ENCODE measurements at places on chromosomes 5 and 9. TPM values are rescaled to one million over a fixed set of nuclear protein-coding genes. Genes with fewer than 3 reads are reported as not detected.

The FAM153A gene
- total RNA-seq, result not detected

The DAPK1 gene
- 31.1 TPM for total RNA-seq

The GLRA1 gene
- total RNA-seq, result not detected

The GKAP1 gene
- total RNA-seq, result 1.2 TPM

The TMOD1 gene
- total RNA-seq, result 0.48 TPM

The PRDM9 gene
- total RNA-seq, result not detected

The ITK gene
- 0.48 TPM for total RNA-seq

GRCh38 chr9:20538956-20539355 lies 83.3 kb downstream of the MLLT3 start:
- no peak for DNase-seq

DNA sequence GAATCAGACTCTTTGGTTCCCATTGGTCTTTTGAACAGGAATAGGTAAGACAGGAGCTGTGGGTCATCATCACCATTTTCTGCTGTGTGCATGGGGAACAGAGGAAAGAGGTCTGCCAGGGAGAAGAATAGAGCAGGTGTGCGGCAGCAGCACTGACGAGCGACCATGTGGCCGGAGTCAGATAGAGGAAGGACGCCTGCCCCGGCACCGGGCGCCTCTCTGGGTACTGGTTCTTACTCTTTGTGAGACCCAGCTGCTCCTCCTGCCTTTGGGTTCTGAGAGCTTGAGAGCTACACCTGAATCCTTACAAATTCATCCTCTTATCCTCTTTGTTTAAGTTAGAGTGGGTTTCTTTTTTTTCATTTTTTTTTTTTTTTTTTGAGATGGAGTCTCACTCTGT lies 90.8 kb downstream of the NDFIP1 start:
- no peak for DNase-seq

- no peak for DNase-seq
Measured at GRCh38 chr9:120032639-120033038, 547.3 kb downstream of the CDK5RAP2 start.

DNA sequence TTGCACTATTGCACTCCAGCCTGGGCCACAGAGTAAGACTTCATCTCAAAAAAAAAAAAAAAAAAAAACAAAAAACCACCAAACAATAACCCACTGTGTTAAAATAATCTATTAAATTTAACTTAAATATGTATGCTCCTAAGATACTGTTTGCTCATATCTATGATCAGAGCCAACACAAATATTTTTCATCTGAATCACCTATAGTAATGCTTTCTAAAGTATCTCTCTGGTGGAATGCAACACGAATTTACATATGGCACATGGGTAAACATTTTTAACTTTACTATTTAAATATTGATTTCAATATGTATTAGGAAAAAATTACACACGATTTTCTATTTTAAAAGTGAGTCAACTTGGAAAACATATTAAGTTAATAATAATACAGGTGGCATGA lies 196.4 kb downstream of the RFX3 start:
- DNase-seq, result peak; percentile 20

DNA sequence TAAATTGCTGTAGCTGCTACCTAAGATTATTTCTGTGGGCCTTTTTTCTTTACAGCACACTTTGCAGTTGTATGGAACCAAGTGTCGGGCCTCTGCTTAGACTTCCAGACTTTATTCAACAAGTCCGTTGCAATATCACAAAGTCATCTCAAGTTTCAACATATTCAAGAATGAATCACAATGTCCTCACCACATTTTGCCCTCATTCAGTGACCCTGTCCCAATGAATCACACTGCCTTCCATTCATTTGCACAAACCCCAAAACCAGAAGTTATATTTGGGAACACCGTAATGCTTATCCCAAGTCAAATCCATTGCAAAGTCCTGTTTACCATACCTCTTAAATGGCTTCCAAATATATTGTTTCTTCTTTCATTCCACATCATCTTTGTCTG lies 439.6 kb downstream of the CSNK1G3 start:
- peak; percentile 99 for DNase-seq

DNA sequence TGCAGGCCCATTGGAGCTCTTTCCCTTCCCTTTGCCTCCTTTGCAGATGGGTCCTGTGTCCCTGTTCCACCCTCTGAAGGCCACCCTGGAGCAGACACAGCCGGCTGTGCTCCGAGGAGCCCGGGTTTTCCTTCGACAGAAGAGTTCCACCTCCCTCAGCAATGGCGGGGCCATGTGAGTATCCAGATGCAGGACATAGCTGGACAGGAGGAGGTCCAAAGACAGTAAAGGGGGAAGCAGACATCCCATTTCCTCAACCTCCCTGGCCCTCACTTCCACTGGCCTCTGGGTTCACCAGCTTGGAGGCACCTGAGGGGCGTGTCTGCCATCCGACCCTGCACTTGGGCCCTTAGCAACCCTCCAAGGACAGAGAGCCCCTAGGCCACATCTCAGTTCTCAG lies 237.9 kb downstream of the CACNA1B start:
- no peak for DNase-seq

DNA sequence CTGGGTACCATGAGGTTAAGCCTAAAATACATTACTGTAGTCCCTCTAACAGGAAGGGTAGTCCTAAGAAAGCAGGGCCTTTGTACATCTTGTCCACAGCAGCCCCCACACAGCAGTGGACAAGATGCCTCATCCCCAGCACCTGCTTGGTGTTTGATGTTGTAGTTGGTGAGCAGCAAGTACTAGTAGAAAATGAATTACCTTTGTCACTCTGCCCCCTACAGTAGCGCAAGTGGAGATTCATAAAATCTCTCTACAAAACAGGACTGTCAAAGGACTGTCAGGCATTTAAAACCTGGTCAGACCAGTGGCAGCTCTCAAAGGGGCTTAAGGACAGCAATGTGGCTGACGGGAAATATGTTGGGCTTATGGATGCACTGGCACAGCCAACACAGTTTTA lies 122.5 kb downstream of the TMEM174 start:
- no peak for DNase-seq

GRCh38 chr5:32534041-32534440 lies 51.3 kb upstream of the SUB1 start:
- no peak for DNase-seq

DNA sequence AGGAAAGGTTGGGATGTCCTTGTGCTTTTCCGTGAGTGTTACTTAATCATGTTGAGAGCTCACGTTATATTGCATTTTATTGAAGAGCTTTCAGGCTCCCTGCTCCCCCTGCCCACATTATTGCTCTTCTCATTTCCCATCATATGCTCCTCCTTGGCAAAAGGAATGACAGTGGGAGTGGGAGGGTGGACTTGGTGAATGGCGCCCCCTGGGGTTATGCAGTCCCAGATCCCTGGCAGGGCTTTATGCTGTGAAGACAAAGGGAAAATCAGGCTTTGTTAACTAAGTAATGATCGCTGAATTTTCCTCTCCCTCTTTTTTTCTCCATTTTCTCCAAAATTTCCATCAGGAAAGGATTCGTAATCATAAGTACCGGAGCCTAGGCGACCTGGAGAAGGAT lies 166.6 kb downstream of the SMARCA2 start:
- no peak for DNase-seq

DNA sequence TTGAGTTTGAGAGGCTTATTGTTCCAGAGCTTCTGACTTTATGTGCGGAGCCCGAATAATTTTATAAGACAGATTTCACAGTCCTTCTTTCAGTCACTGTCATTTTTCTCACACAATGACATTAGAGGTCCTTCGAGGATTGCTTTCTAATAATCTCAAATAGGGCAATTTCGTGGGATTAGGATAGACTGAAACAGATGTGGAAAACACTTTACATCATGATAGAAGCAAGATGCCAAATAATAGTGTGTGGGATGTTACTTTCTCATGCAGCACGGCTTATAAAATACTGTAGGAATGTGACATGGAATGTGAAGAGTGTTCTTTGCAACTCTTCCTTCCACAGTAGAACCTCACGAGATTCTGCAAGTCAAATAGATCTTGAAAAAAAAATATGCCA lies 451.3 kb downstream of the SEMA5A start:
- peak; percentile 15 for DNase-seq

DNA sequence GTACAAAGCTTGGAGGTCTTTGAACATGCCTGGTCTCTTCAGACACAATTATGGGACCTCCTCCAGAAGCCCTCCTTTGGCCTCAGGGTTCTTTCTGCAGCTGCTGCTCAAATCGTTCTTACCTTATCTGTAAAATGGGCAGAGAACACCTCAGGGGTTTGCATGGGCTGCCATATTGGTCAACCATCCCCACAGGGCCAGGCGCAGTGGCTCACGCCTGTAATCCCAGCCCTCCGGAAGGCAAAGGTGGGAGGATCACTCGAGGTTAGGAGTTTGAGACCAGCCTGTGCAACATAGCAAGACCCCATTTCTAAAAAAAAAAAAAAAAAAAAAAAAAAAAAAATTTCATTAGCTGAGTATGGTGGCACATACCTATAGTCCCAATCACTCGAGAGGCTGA lies 29.1 kb upstream of the TCF7 start:
- DNase-seq, result no peak

GRCh38 chr5:8845296-8845695 lies 700.6 kb downstream of the SEMA5A start:
- peak; percentile 25 for DNase-seq

DNA sequence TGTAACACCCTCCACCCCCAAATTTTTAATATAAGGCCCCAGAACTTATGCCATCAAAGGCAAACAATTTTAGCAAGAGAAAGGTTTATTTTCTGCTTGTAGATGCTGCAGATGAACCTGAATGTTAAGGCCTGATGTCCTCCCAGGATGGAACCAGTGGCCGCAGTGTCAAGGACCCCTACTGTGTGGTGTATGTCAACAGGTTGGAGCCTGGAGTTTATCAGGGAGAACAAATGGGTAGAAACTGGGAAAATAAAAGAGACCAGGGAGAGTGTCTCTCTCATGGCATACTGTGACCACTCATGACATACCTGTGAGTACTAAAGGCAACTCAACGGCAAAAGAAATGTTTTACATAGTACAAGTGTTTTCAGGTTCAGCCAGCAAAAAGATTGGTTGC lies 34.5 kb upstream of the LMNB1 start:
- DNase-seq, result no peak

GRCh38 chr9:21751998-21752397 lies 50.4 kb upstream of the MTAP start:
- no peak for DNase-seq

DNA sequence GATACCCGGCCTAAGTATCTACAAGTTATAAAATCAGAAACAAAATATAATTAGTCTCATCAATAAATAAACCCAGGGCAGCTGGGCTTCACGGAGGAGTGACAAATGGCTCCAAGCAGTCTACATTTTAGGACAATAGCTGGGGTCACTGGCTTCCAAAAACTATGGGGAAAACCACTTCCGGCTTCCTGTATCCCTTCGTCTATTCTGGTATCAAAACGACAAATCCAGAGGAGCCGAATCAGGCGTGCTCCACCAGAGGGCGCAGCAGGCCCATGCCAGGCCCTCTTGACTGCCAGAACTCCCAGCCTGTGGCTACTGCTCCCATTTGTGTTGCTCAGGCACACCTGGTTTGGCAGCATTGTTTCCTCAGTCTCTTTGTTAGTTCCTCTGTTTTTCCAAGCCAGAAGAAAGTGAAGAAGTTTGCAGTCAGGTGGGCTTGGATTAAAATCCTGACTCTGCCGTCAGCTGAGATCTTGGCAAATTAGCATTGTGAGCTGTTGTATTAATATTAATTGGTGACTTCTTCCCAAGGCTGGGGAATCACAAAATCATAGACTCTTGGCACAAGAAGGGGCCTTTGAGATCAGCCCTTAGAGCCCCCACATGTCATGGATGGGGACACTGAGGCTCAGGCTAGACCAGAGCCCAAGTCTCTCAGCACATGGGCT lies 11.6 kb upstream of the RAB14 start:
- peak; percentile 66 for DNase-seq

DNA sequence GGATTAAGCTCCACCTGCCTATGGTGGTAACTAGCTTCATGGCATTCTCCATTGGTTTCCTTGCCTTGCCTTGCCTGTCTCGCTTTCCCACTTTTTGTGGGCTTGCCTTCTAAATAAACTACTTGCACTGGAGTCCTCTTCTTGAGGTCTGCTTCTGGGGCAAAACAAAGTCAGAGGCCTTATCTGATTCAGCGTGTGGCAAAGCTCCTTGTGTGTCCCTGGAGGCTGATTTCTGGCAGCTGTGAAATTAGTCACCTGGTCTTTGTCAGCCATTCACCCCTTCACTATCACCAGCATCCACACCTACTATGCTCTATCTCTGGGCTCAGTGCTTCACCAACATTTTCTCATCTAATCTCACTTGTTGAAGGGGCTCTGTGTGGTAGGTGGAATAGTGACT lies 176.2 kb downstream of the SEC61B start:
- DNase-seq, result no peak

DNA sequence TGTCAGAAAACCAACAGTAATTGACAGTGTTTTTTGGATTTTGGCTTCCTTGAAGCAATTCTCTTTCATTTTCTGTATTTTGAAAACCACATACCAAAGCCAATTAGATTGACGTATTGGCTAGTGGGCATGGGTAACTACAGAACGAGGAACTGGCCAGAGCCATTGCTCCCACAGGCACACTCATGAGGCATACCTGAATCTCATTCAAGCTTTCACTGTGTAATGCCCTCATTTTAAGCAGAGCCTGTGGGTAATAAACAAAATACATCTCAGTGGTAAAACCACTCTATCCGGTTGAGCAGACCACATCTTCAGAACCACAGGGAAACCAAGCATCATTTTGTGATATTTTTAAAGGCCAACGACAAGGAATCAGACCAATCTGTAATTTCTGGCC lies 394.1 kb downstream of the ZNF608 start:
- no peak for DNase-seq

DNA sequence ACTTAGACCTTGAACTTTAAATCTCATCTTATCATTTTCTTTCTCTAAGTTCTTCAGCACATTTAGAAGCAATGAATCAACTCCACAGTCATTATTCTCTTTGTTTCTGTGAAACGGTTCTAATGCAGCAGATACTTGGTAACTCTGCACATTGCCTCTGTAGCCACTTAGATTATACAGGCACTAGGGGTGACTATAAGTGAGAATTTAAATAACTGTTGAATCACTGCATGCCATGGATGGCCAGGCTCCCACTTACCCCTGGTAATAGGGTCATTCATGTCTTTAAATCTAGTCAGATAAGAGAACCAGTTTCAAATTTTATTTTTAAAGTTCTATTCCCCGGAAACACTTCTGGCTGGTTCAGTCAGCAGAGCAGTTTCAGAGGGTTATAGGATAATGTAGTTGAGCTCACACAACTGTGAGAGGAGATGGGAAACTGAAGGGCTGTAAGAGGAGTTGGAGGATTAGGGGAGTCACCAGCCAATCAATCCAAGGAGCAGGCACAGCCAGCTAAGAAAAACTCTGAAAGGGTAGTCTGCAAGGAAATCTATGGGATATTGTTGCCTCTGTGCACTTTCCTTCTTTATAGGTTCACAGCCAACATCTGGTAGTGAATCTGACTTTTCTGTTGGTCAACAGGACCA lies 4.2 kb upstream of the MINAR2 start:
- no peak for DNase-seq

- DNase-seq, result no peak
Measured at GRCh38 chr5:171424726-171425125, 5.3 kb downstream of the FGF18 start.

DNA sequence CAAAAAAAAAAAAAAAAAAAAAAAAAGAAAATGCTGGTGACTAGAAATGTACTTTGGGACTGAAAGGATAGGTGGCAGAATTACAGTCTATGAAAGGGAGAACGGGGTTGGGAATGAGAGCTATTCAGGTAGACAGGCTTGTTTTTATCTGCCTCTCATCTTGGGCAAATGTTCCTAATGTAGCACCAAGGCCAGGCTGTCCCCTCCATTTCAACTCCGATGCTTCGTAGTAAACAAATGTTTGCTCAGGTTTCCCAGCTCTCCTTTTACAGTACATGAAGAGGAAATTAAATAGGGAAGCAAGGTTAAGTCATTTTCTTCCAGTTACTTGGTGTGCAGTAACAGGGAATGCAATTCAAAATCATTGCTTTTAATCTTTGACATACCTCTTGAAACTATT lies 4.4 kb upstream of the BASP1 start:
- no peak for DNase-seq

All from astrocyte (in vitro differentiated cells and primary cell).